ENCODE measurements at places on chromosomes 4 and X. TPM values are rescaled to one million over a fixed set of nuclear protein-coding genes. Genes with fewer than 3 reads are reported as not detected.

Gene PRDX4
- 204 TPM for total RNA-seq

Gene CTAG2
- not detected for total RNA-seq

Gene CNGA2
- not detected for total RNA-seq

Gene FGFBP1
- total RNA-seq = not detected

Gene NPY2R
- not detected for total RNA-seq

Gene ACOX3
- total RNA-seq = 22.6 TPM

Measured in lung microvascular endothelial cell (primary cell).